ENCODE measurements at places on chromosomes 11 and 22.

- H3K27me3 ChIP-seq = no peaks in the 10 kb centered on the region
- H3K36me3 ChIP-seq = no peaks in the 10 kb centered on the region
- H3K4me3 ChIP-seq = no peak overlapping the region
Observed at GRCh38 chr11:13837286-13837685, 125.2 kb upstream of the SPON1 start.

- H3K4me1 ChIP-seq = no peaks in the 10 kb centered on the region
- H3K36me3 ChIP-seq = no peaks in the 10 kb centered on the region
- no peak for DNase-seq
- no peak overlapping the region for H3K27ac ChIP-seq
Observed at GRCh38 chr11:131483453-131483852, 113.0 kb downstream of the NTM start.

GRCh38 chr11:8355416-8355742 lies 91.7 kb upstream of the LMO1 start:
- H3K4me3 ChIP-seq = no peak overlapping the region
- no peak overlapping the region for H3K27ac ChIP-seq
- H3K4me1 ChIP-seq = no peaks in the 10 kb centered on the region
- H3K36me3 ChIP-seq = no peaks in the 10 kb centered on the region

DNA sequence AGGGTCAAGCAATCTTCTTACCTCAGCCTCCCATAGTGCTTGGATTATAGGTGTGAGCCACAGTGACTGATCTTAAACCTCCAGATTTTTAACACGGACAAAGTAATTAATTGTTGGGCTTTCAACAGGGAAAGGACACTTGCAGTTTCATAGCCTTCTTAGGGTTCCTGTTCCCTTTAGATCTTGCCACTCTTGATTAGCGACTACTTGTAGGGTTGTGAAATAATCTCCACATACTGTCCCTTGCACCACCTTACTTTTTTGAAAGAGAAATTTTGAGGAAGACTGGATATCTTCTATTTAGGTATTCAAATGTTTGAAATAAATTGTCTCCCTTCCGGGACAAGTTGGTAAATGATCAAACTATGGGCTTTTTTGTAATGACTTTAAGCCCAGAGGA lies 7.6 kb downstream of the MS4A4E start:
- peaks cover 22% of the 10 kb centered on the region for H3K27me3 ChIP-seq
- DNase-seq = no peak
- H3K4me3 ChIP-seq = no peak overlapping the region
- H3K27ac ChIP-seq = no peak overlapping the region
